ENCODE measurements at places on chromosomes 3 and 15.
A peak's percentile ranks its signal among the peaks of the same experiment; 100 is the strongest.

DNA sequence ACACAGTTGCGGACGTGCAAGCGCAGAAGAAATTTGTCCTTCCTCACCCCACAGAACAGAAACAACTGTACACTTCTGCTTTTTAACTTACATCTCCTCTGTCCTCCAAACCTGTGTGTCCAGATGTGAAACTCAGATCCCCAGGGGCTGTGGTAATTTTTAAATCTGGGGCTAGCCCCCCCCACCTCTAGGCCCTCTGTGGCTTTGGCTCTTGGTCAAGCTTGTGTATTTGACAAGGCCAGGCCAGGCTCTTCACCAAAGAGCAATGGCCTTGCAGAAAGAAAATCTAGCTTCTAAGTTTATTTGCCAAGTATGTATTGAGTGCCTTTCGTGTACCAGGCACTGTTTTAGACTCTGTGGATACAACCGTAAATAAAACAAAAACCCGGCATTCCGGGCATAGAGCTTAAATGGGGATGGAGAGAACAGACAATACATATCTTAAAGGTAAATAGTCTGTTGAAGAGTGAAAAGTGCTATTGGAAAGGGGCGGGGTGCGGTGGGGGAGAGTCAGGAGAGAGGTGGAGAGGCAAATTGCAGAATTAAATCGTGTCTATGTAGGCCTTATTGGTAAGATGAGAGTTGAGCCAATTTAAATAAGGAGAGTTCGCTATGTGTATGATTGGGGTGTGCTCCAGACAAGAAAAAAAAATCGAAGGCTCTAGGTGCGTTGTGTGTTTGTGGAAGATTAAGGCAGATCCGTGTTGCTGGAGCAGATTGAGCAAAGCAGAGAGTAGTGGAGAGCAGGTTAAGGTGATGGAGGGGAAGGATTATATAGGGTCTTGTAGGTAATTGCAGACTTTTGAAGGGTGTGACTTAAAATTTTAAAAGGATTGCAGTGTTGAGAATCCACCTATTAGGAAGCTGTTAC, 781 bp upstream of the DPH6 start:
- peak overlapping the region; percentile 51 for H3K4me3 ChIP-seq
- H3K27ac ChIP-seq, result peak overlapping the region; percentile 87
- no peaks in the 10 kb centered on the region for H3K36me3 ChIP-seq
- H3K4me1 ChIP-seq, result peaks cover 18% of the 10 kb centered on the region

DNA sequence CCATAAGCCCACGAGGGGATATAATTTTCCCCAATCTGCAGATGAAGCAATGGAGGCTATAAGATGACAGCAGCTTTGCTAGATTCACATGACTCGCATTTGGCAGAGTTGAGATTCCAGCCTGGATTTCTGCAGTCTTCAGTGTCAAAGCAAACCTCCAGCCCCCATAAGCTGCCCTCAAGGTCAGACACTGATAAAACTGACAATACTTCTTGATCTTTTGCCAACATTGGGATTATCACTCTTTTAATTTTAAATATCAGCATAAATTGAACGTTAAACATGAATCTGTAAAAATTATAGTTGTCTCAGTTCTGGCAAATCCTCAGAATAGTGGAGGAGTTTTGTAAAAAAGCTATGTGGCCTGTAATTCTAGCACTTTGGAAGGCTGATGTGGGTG, 234.1 kb upstream of the TRIM42 start:
- no peak overlapping the region for H3K27ac ChIP-seq
- H3K36me3 ChIP-seq, result no peaks in the 10 kb centered on the region
- no peak overlapping the region for H3K4me3 ChIP-seq
- no peak for DNase-seq
- H3K27me3 ChIP-seq, result no peaks in the 10 kb centered on the region

GRCh38 chr3:171351676-171352075, 108.5 kb downstream of the TNIK start:
- DNase-seq, result no peak
- H3K27ac ChIP-seq, result no peak overlapping the region
- H3K4me3 ChIP-seq, result no peak overlapping the region
- no peaks in the 10 kb centered on the region for H3K36me3 ChIP-seq
- no peaks in the 10 kb centered on the region for H3K27me3 ChIP-seq

GRCh38 chr15:75061272-75061671, 37.9 kb downstream of the PPCDC start:
- H3K36me3 ChIP-seq, result no peaks in the 10 kb centered on the region
- no peaks in the 10 kb centered on the region for H3K27me3 ChIP-seq
- H3K4me1 ChIP-seq, result peaks cover 18% of the 10 kb centered on the region
- no peak overlapping the region for H3K27ac ChIP-seq

- no peaks in the 10 kb centered on the region for H3K27me3 ChIP-seq
- peak overlapping the region; percentile 44 for H3K27ac ChIP-seq
- peak overlapping the region; percentile 59 for H3K4me3 ChIP-seq
- H3K36me3 ChIP-seq, result no peaks in the 10 kb centered on the region
Measured at GRCh38 chr3:52221141-52221562, 4.3 kb downstream of the TLR9 start.

DNA sequence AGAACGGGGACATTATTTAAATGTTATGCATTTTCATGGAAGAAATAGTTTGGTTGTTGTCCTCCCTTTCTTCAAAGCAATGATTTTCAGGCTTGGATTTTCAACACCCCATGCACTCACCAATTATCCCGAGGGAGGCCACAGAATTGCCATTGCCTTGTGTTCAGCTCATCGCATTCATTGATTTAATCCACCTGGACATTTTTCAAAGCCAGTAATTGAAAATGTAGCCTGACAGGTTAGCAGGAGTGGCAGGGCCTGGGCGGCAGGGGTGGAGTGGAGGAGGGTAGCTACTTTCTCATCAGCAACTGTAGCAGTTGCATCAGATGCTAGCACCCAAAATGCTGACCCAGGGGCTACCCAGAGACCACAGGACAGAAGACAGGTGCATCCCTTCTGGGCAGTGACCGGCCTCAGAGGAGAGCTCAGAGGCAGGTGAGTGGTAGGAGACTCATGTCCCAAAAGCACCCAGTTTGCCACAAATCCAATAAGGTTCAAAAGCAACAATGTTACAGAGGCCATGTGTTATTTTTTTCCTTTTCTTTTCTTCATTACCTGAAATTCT, 242.4 kb downstream of the CD47 start:
- H3K27me3 ChIP-seq, result no peaks in the 10 kb centered on the region
- H3K27ac ChIP-seq, result no peak overlapping the region
- DNase-seq, result no peak
- H3K36me3 ChIP-seq, result no peaks in the 10 kb centered on the region

GRCh38 chr15:96412906-96413231, 82.4 kb downstream of the NR2F2 start:
- H3K27me3 ChIP-seq, result peaks cover 14% of the 10 kb centered on the region
- no peaks in the 10 kb centered on the region for H3K4me1 ChIP-seq
- H3K36me3 ChIP-seq, result no peaks in the 10 kb centered on the region
- H3K4me3 ChIP-seq, result no peak overlapping the region
- no peak for DNase-seq

DNA sequence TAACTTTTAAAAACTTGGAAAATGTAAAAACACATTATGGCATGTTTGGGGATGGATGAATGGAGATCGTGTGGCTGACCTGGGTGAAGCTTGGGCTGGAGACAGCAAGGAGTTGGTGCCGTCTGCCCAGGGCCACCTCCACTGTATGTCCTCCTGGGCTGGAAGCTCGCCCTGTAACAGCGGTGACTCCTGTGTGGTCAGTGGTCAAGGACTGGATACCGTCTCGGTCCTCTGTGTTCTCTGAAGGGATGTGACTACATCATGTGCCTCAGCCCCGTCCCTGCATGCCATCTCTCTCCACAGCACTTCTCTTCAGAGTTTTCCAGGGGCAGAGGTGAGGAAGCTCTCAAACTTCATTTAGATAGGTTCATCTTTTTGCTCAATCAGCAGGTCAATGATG, 9.5 kb downstream of the LIMD1 start:
- DNase-seq, result no peak
- H3K4me1 ChIP-seq, result peaks cover 22% of the 10 kb centered on the region
- H3K27ac ChIP-seq, result no peak overlapping the region
- no peaks in the 10 kb centered on the region for H3K27me3 ChIP-seq
- H3K36me3 ChIP-seq, result no peaks in the 10 kb centered on the region
- no peak overlapping the region for H3K4me3 ChIP-seq

DNA sequence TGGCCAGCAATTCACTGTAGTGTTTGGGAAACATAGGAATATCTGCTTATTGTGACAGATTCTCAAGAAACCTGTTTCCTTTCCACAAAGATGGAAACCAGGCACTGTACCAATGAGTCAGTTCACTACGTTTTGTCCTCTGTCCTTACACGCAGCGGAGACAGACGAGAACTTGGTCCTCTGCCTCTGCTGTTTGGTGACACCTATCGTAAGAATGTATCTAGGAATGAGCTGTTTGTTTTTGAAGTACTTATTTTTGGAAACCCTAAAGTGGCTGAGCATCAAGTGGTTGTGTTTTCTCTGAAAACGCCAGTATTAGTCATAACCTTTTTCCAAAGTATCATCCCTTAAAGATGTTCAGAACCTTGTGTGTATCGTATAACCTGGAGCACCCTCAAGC, 93.0 kb downstream of the PGPEP1L start:
- DNase-seq, result no peak
- H3K36me3 ChIP-seq, result no peaks in the 10 kb centered on the region
- no peaks in the 10 kb centered on the region for H3K4me1 ChIP-seq
- H3K4me3 ChIP-seq, result no peak overlapping the region

- no peaks in the 10 kb centered on the region for H3K27me3 ChIP-seq
- no peak overlapping the region for H3K4me3 ChIP-seq
- no peaks in the 10 kb centered on the region for H3K4me1 ChIP-seq
Measured at GRCh38 chr3:63624941-63625560, 27.4 kb upstream of the SNTN start.

- no peak for DNase-seq
- H3K27ac ChIP-seq, result no peak overlapping the region
- H3K4me3 ChIP-seq, result no peak overlapping the region
- H3K4me1 ChIP-seq, result peaks cover 6% of the 10 kb centered on the region
Measured at GRCh38 chr3:53498806-53499641, 4.6 kb downstream of the CACNA1D start.

GRCh38 chr15:100787567-100788417, 91.8 kb upstream of the ALDH1A3 start:
- no peak overlapping the region for H3K27ac ChIP-seq
- H3K36me3 ChIP-seq, result no peaks in the 10 kb centered on the region
- H3K4me3 ChIP-seq, result no peak overlapping the region
- H3K27me3 ChIP-seq, result no peaks in the 10 kb centered on the region

- H3K4me1 ChIP-seq, result no peaks in the 10 kb centered on the region
- no peak overlapping the region for H3K4me3 ChIP-seq
- no peak overlapping the region for H3K27ac ChIP-seq
- no peaks in the 10 kb centered on the region for H3K36me3 ChIP-seq
- no peak for DNase-seq
Measured at GRCh38 chr3:117366574-117366973, 657.0 kb downstream of the TUSC7 start.

DNA sequence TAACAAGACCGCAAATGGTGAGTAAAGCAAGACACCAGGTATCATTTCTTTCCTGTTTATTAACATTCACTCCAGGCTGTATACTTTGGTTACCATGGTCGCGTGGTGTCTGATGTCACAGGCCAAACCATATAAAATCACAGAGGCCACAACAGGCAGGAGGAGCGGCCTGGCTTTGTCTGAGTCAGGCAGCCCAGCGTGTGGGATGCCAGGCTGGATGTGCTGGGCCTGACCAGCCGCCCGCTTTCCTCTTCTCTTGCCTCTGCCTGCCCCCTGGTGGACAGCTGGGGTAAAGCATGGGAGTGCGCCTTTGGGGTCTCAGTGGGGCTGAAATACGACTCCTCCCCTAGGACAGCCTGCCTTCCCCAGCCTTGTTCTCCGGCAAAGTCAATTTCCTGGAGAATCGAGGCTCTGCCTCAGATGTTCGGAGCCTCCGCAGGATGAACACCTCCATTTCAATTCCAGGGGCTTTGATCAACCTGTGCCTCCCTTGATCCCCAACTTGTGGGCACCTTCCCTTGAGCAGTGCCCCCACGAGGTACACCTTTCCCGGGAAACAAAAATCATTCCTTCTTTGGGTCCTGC, 78.2 kb downstream of the CCNL1 start:
- H3K27me3 ChIP-seq, result no peaks in the 10 kb centered on the region
- peak; percentile 92 for DNase-seq
- H3K36me3 ChIP-seq, result no peaks in the 10 kb centered on the region
- H3K4me3 ChIP-seq, result no peak overlapping the region
- H3K4me1 ChIP-seq, result peaks cover 20% of the 10 kb centered on the region
- peak overlapping the region; percentile 55 for H3K27ac ChIP-seq

DNA sequence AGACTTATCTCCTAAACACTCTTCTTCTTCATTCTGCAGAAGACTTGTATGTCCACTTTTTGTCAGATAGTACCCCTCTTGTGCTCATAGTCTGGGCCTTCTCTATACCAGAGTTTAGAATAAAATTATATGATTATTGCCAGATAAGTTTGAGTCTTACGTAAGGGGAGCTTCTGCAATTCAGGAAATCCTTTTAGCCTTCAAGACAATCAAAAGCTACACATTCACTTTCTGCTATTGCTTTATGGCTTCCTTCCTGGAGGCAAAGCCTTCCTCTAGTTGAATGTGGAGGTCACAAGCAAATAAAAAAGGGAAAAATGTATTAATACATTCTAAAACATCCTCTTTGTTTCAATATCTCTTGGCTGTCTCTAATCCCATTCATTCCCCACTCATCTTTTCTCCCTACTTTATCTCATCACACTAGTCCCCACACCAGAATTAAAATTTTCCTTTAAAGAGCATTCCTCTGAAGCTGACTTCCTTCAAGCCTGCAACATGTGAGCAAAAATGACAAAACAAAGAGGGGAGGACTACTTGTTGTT, 186.8 kb downstream of the CPNE4 start:
- no peaks in the 10 kb centered on the region for H3K36me3 ChIP-seq
- no peaks in the 10 kb centered on the region for H3K4me1 ChIP-seq
- H3K27me3 ChIP-seq, result no peaks in the 10 kb centered on the region
- H3K4me3 ChIP-seq, result no peak overlapping the region
- DNase-seq, result no peak

- peaks cover 27% of the 10 kb centered on the region for H3K27me3 ChIP-seq
- no peaks in the 10 kb centered on the region for H3K36me3 ChIP-seq
- DNase-seq, result no peak
- no peak overlapping the region for H3K27ac ChIP-seq
- H3K4me1 ChIP-seq, result no peaks in the 10 kb centered on the region
Measured at GRCh38 chr3:55483196-55484095, 3.7 kb downstream of the WNT5A start.

- no peaks in the 10 kb centered on the region for H3K27me3 ChIP-seq
- H3K27ac ChIP-seq, result no peak overlapping the region
- H3K36me3 ChIP-seq, result no peaks in the 10 kb centered on the region
- no peak overlapping the region for H3K4me3 ChIP-seq
Measured at GRCh38 chr3:116112696-116113095, 332.6 kb downstream of the LSAMP start.

GRCh38 chr15:66921319-66921915, 144.0 kb upstream of the SMAD3 start:
- no peak overlapping the region for H3K4me3 ChIP-seq
- DNase-seq, result no peak
- no peaks in the 10 kb centered on the region for H3K36me3 ChIP-seq
- H3K27me3 ChIP-seq, result no peaks in the 10 kb centered on the region
- H3K4me1 ChIP-seq, result no peaks in the 10 kb centered on the region
- no peak overlapping the region for H3K27ac ChIP-seq

DNA sequence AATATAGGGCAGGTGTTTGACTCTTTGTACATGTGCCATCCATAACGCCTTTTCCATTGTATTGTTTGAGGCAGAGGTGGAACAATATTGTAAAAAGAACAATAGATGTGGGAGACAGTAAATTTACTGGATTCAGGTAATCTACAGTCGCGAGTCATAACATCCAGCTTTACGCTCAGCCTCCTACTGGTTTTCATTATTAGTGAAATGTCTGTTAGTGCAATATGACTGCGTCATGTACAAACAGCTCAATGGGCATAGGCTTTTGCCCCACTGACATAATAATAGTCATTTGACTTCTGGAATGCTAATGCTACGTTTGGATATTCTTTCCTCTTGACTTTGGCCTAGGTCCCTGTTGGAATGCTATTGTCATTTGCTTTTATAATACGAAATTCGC, 9.5 kb downstream of the CACNA2D3 start:
- no peak overlapping the region for H3K4me3 ChIP-seq
- H3K27me3 ChIP-seq, result no peaks in the 10 kb centered on the region
- H3K36me3 ChIP-seq, result no peaks in the 10 kb centered on the region
- H3K4me1 ChIP-seq, result no peaks in the 10 kb centered on the region
